ENCODE measurements at places on chromosomes 5 and 9. TPM values are rescaled to one million over a fixed set of nuclear protein-coding genes. Genes with fewer than 3 reads are reported as not detected.

DNA sequence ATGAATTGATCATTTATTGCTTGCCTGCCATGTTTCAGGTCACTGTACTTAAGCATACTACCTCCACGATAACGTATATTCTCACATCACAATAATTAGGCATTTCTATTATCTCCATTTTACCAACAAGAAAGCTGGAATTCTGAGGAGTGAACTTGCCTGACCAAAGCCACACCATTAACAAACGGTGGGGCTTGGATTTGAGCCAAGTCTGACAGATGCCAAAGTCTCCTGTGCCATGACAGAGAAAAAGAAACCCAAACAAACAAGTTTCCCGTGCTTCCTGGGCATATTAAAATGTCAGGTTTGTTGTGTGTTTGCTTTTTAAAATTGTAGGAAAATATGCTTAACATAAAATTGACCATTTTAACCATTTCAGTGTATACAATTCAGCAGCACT lies 40.8 kb upstream of the KCNV2 start:
- no peak for DNase-seq

DNA sequence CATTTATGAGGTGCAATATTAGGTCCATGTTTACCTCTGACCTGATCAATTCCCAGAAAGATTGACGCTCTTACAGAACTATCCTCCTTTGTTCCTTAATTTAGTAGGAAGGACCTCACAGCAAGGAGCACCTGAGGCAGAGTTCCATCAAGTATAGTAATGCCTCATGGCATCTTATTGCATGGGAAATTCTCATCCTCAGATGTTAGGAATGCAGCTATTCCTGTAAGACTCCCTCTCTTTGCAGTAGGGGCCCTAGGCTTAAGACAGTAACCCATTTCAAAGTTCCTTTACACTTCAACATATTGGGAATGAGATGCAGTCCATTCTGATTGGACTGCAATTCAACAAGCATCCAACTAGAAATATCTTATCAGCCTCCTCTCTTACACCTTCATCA lies 69.8 kb downstream of the SLCO4C1 start:
- DNase-seq = no peak

GRCh38 chr9:94017939-94018531 lies 62.9 kb upstream of the BARX1 start:
- no peak for DNase-seq

GRCh38 chr9:96484521-96484931 lies 34.6 kb downstream of the HABP4 start:
- DNase-seq = no peak

DNA sequence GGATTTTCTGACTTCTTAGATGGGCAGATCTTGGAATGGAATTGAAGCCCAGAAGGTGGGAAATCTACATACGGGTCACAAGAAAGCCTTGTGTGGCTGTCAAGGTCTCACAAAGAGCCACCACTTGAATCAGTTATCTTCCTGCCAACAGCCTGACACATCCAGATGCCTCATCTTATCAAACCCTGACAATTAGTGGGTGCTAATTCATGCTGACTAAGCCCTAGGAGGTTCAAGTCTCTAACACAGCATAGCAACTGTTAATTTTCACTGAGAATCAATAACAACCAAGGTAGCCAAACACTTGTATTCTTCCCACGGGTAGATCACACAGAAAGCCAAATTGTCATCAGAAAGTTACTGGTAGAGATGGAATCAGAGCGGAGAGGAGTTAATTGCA lies 222.2 kb downstream of the TMEM167A start:
- no peak for DNase-seq

DNA sequence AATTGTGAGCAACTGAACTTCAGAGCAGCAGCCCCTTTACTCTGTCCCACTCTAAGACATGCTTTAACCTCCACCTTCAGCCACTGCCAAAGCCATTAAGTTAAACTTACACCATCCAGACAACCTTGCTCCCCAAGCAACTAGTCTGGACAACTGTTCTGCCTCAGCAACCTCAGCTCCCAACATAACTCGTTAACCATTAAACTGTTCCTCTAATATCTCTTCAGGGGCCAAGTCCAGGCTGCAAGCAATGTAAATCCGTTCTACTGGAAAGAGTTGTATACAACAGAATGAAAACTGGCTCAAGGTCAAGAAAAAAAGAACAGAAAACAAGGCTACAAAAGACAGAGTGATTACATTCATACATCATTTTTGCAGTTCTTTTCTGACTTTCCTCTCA lies 131.7 kb upstream of the TARS1 start:
- DNase-seq = peak; percentile 55

- DNase-seq = no peak
Observed at GRCh38 chr5:7533941-7534340, 138.0 kb downstream of the ADCY2 start.

GRCh38 chr5:15142458-15142857 lies 270.9 kb upstream of the ANKH start:
- no peak for DNase-seq

GRCh38 chr5:156481741-156482140 lies 154.8 kb downstream of the SGCD start:
- DNase-seq = no peak

DNA sequence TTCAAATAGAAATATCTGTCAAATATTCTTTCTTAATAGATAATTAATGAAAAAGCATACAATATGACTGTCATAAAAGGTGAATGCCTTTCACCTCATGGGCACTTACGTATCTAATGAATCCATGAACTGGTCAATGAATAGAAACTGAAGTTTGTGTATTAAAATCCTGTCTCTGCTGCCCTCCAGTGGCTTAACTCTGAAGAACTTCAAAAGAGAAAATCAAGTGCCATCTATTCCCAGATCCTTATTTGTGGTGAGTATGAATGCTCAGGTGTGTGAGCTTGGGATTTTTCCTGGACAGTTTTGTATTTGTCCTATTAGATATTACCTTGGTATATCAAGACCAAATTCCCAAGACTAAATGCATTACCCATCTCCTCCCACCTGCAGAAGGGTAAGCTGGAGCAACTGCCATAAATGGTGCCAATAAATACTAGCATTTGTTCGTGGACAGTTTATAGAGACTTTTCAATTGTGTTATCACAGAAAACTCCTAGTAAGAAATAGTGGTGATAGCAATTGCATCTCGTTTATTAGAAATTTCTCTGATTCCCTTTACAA lies 44.0 kb upstream of the SVEP1 start:
- DNase-seq = peak; percentile 83

DNA sequence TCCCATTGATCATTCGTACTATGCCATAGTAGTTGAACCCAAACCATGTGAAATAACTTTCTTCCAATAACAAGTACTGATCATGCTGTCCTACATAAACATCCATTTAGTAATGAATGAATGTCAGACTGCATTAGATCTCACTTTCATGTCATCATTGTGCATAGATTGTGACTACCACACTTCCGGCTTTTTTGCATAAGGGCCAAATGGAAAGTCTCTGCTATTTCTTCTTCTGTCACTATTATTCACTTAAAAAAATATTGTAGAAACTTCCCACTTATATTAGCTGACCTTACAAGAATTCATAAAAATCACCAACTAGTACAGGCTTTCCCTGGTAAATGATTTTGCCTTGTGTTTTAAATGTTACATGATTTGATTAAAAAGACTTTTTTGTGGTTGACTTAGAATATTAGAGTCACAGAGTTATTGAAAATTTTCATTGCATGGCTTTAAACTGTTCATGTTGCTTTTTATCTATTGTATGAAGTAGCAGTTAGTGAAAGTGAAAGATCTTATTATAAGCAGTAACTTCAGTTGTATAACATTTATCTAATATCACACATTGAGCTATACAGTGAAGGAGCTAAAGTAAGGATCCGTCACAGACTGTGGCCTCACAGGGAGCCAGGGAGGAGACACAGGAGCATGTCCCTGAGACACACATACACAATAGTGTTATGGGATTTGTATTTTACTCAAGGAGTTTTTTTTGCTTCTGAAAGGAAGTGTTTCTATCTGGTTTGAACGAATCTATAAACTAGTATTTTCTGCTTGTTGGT lies 33.9 kb downstream of the LMNB1 start:
- no peak for DNase-seq

GRCh38 chr9:131277910-131278701 lies 1.8 kb upstream of the FAM78A start:
- peak; percentile 78 for DNase-seq

DNA sequence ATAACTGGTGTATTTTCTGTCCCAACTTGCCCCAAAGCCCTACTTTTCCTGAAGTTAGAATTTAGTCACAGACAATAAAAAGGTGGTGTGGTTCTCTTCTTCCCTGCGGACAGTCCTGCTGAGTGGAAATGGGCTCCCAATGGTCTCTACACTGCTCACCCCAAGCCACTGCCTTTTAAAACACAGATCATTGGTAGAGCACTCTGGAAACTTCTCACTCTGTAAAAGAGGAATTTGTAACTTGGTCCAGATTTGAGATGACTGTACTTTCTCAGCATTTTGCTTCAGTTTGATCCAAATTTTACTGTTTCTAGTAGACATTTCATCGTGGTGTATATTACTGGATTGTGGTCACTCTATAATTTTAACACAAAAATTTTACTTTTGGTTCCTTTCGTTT lies 80.3 kb upstream of the ROR2 start:
- no peak for DNase-seq

GRCh38 chr9:89655056-89655989 lies 50.5 kb downstream of the GADD45G start:
- no peak for DNase-seq

- no peak for DNase-seq
Observed at GRCh38 chr9:120259100-120259499, 320.9 kb downstream of the CDK5RAP2 start.

GRCh38 chr9:127494304-127494702 lies 43.0 kb downstream of the LRSAM1 start:
- DNase-seq = no peak

- DNase-seq = no peak
Observed at GRCh38 chr9:93225417-93225816, 41.5 kb downstream of the WNK2 start.

DNA sequence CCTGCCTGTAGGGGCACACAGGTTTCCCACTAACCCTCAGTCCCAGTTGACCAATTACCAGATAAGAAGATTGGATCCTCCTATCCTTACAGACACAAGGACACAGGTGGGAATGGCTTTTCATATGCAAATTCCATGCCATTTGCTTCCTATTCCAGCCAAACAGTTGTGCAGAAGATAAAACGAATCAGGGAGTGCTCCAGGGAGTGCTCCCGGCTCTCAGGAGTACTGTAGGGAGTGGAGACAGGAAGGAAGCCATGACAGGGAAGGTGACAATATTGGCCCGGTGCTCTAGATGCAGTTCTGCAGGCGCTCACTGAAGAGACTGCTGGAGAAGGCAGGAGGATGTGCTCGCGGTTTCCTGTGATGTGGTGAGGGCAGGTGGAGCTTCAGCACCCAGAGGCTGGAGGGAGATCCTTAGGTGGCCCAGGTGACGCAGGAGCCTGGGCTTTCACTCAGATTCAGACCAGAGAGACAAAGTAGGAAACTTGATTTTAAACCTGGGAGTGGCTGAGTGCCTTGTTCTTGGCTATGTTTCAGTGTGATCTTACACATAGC lies 260.0 kb downstream of the AUH start:
- DNase-seq = peak; percentile 56

DNA sequence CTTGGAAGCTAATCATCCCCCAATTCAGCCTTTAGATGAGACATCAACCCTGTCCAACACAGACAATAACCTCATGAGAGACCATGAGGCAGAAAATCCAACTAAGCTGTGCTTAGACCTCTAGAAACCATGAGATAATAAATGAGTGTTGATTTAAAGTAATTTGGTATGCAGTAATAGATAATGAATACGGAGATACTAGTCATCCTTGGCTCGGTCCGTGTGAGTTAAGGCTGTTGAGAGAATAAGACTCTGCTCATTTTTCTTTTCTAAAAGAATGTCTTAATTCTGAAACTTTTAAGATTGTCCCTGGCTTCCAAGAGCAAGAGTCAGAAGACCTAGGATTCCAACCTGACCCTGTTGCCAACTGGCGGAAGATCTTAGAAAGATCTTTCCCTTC lies 6.1 kb downstream of the TNC start:
- DNase-seq = no peak

DNA sequence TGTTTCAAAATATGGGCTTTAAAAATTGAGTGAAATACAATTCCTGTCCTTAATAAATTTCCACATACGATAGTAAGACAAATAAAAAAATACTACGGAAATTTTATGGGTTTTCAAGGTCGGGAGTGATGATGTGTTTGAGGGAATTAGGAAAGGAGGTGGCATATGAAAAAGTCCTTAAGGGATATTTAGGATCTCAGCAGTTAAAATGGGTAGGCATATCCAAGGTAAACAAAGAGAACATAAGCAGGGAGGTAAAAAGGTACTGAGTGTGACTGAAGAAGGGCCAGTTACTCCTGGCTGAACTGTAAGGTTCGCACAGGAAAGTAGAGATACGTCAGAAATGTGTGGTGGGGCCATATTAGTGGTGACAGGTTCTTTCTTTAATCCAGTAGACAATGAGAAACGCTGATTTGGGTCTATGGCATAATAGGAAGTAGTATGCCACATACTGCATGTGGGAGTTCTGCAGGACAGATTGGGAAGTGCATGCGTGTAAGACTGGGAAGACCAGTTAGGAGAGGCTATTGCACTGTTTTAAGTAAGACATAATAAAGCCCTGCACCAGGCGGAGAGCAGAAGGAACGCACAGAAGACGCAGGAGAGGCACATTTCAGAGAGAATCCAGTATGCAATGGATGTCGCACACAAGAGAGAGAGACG lies 937 bp upstream of the HMGCR start:
- no peak for DNase-seq

GRCh38 chr5:43255704-43256103 lies 57.5 kb downstream of the HMGCS1 start:
- DNase-seq = no peak

- DNase-seq = no peak
Observed at GRCh38 chr5:174504266-174504726, 220.1 kb upstream of the MSX2 start.

GRCh38 chr9:114653556-114654159 lies 3.9 kb downstream of the TEX53 start:
- DNase-seq = peak; percentile 91

Gene SPAAR
- 2.9 TPM for total RNA-seq

Gene CCDC152
- 0.47 TPM for total RNA-seq

Gene OR1Q1
- not detected for total RNA-seq

Gene GCNT4
- total RNA-seq = 2.4 TPM

Gene NXNL2
- total RNA-seq = not detected

Gene SPINK6
- total RNA-seq = 3.0 TPM

Gene OR13C8
- not detected for total RNA-seq

Gene LRRC19
- total RNA-seq = 96.9 TPM

Gene RLN2
- total RNA-seq = 0.58 TPM

Gene EGR1
- 23.5 TPM for total RNA-seq
